ENCODE measurements at places on chromosomes 7 and 10.

- no peak for DNase-seq
Measured at GRCh38 chr10:132663666-132664365, 122.1 kb downstream of the NKX6-2 start.

DNA sequence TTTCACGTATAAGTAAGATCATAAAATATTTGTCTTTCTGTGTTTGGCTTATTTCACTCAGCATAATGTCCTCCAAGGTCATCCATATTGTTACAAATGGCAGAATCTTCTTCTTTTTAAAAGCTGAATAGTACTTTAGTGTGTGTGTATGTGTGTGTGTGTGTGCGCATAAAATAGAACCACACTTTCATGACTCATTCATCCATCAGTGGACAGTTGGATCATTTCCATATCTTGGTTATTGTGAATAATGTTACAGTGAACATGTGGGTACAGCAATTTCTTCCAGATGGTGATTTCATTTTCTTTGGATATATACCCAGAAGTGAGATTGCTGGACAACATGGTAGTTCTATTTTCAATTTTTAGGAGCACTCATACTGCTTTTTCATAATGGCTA lies 622.4 kb downstream of the NRG3 start:
- no peak for DNase-seq

DNA sequence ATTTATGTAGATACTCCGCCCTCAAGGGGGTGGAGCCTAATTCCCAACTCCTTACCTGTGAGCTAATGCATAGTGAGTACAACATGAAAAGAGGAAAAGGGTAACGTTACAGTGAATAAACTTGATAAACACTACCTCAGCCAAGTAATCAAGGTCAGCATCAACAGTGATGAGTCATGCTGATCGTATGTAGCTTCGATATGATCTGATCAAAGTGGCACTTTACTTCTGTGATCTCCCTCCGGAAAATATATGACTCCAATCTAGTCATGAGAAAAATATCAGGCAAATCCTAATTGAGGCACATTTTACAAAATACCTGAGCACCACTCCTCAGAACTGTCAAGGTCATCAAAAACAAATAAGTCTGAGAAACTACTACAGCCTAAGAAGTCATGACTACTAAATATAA lies 70.4 kb downstream of the VTI1A start:
- no peak for DNase-seq

- no peak for DNase-seq
Measured at GRCh38 chr7:34191162-34191561, 285.8 kb downstream of the BMPER start.

DNA sequence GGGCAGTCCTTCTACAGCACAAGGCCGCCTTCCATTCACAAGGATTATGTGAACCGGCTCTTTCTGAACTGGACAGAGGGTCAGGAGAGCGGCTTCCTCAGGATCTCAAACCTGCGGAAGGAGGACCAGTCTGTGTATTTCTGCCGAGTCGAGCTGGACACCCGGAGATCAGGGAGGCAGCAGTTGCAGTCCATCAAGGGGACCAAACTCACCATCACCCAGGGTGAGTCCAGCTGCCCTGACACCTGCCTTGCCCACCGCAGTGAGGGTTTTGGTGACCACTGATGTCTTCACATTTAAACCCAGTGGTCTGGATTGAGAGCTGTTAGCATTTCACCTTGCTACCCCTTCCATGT lies 918 bp downstream of the PILRB start:
- DNase-seq, result no peak

DNA sequence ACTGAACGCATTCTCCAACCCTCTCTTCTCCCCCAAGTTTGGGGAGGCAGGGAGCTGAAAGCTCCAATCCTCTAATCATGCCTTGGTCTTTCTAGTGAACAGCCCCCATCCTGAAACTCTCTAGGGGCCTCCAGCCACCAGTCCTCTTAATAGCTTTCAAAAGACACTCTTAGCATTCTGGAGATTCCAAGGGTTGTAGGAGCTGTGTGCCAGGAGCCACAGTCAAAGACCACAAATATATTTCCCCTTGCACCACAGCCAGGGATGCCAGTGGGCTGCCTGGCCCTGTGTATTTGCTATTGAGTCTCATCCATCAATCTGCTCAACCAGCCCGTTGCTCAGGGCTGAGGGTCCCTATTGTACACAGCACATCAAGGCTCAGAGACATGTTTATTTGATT lies 18.5 kb upstream of the MLXIPL start:
- no peak for DNase-seq

- no peak for DNase-seq
Measured at GRCh38 chr7:131284702-131285419, 42.8 kb upstream of the MKLN1 start.

- no peak for DNase-seq
Measured at GRCh38 chr7:148633761-148634160, 43.2 kb downstream of the C7orf33 start.

DNA sequence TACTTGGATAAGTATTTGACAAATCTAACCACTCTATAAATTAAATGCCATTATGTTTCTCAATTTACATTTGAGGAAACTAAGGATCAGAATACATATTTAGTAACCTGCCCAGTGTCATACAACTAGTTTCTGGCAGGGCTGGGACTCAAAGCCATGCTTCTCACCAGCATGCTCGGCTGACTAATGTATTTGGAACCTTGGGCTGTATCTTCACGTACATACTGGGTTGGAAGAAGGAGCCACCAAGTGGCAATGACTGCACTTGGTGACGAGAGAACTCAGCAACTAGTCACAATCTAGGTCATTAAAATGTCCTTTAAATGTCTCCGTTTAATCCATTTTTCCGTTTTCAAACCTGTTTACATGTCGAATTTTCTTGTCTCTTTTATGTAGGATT lies 42.9 kb downstream of the CHRM2 start:
- no peak for DNase-seq

DNA sequence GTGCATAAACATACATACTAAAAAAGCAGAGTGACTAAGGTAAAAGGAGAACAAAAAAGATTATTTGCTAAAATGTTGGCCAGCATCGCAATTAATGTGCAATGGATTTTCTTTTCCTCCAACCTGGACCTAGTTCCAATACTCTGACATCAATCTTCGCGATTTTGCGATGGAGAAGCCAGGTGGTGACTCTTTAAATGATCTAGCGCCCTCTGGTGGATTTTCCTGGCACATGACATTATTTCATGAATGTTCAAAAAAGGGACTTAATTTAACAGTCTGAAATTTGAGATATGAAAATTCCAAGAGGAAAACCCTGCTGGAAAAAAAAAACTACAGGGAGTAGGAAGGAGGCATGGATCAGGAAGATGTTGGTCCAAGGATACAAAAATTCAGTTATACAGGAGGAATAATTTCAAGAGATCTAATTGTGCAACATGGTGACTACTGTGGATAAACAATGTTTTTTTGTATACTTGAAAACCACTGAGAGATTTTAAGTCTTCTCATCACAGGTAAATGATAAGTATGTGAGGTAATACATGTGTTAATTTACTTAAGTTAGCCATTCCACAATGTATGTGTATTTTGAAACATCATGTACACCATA lies 4.3 kb upstream of the KCNMA1 start:
- no peak for DNase-seq

- DNase-seq, result no peak
Measured at GRCh38 chr10:36789974-36790373, 335.4 kb upstream of the ANKRD30A start.

DNA sequence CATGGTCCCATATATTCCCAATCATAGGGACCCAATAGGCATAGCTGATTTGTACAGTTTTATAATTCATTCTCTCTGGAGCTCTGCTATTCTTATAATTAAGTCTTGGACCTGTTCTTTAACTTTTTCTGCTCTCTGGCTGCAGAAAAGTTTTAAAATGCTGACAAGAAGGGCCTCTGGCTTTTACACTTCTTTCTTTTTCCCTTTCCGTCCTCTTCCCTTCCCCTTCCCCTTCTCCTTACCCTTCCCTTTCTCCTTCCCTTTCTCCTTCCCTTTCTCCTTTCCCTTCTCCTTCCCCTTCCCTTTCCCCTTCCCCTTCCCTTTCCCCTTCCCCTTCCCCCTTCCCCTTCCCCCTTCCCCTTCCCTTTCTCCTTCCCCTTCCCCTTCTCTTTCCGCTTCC lies 101.3 kb upstream of the TPK1 start:
- DNase-seq, result no peak
